ENCODE measurements at places on chromosomes 4 and X.

- DNase-seq, result no peak
Observed at GRCh38 chrX:95733426-95733825, 951.2 kb upstream of the DIAPH2 start.

DNA sequence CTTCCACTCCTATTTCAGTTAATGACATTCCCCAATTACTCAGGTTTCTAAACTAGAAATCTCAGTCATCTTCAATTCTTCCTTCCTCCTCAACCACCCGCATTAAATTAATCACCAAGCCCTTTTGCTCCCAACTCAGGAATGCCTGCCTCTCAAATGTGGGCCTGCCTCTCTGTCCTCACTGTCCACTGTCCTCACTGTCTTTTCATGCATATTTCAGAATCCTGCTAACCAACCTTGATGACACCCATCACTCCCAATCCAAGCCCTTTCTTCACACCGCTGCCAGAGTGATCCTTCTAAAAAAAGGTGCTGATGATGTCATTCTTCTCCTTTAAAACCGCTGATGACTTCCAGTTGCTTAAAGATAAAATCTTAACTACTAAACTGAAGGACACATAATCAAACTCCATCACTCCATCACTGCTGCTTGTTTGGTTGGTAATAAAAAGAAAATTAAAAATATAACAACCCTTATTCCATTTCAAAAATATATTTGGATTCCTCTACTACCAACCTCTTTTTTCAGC lies 5.1 kb upstream of the APBB2 start:
- DNase-seq, result no peak

DNA sequence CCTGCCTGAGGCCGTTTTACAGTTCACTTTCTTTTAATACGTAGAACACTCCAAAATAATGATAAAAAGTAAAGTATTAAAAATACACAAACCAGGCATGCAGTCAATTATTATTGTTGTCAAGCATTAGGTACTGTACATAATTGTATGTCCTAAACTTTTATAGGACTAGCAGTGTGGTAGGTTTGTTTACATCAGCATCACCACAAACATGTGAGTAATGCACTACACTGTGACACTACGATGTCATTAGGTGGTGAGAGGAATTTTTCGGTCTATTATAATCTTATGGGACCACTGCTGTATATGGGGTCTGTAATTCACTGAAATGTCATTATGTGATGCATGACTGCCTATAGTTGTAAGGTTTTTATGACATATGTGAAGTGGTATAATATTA lies 149.5 kb upstream of the SH3RF1 start:
- no peak for DNase-seq

GRCh38 chr4:115323106-115323707 lies 209.8 kb upstream of the NDST4 start:
- no peak for DNase-seq

DNA sequence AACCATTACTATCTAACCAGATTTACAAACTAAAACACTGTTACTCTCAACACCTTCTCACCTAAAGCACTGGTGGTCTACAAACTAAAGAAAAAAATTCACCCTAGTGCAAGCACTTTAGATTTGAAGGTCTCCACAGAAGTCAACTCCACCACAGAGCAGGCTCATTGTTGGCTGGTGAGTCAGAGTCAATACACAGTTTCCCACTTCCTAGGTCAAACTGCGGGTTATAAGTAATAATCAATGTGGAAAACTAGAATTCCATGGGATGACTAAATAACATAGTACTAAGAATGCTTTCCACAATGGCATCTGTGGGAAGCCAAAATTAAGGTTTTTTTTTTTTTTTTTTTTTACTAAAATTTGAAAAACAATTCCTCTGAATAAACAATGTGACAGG lies 191.8 kb downstream of the PDGFC start:
- DNase-seq, result no peak

DNA sequence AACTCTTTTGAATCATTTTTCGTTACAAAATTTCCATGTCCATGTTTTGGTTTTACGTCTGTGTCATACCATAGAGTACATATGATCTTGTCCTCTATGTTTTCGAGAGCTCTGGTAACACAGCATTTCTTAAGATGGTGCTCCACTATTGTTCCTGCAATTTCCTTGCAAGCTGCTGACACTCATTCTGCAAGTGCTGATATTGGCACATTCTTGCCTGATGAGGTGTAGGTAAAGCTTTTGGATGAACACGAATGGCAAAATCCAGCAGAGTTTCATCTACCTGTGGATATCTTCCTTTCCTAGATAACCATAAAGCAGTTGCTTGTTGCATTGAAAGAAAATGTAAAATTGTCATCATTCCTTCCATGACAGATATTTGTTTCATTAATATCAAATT lies 41.3 kb downstream of the MAGEB17 start:
- DNase-seq, result no peak

DNA sequence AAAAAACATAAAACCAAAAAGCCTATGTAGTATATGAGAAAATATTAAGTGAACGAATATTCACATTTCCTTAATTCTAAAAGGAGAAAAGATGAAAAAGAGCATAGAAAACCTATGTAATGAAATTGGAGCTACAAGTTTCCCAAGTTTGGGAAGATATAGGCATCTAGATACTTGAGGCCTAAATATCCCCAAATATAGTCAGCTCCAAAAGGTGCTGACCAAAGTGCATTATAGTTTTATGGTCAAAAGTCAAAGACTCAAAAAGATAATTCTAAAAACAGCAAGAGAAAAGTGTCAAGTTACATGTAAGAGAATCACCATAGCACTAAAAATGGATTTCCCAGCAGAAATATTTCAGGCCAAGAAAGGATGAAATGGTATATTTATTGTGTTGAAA lies 673.7 kb upstream of the GRID2 start:
- no peak for DNase-seq

DNA sequence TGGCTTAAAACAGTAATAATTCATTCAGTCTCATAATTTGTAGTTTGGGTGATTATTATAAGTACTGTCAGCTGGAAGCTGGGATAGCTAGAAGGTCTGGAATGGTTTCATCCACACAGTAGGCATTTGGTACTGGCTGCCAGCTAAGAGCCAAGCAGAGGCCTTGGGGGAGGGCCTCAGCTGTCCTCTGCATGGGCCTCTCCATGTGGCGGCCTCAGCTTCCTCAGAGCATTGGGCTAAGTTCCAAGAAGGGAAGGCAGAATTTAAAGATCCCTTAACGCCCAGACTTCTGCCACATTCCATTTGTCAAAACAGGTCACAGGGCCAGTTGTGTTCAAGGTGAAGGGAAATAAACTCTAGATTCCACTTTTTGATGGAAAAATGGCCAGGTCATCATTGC lies 93.3 kb downstream of the NEUROG2 start:
- no peak for DNase-seq

DNA sequence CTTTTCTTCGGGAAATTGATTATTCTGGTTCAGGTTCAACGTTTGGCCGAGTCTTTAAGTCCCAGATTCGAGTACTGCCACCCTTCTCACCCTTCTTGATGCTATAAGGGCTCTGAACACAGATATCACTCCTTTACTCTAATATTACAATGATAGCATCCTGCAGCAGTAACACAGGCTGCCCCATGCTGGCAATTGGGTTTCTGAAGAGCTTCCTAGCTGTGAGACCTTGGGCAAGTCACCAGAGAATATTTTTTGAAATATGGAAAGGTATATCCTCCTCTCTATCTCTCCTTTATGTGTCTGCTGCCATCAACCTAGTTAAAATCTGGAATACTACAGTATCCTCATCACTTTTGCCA lies 297 bp upstream of the MTMR8 start:
- DNase-seq, result no peak

DNA sequence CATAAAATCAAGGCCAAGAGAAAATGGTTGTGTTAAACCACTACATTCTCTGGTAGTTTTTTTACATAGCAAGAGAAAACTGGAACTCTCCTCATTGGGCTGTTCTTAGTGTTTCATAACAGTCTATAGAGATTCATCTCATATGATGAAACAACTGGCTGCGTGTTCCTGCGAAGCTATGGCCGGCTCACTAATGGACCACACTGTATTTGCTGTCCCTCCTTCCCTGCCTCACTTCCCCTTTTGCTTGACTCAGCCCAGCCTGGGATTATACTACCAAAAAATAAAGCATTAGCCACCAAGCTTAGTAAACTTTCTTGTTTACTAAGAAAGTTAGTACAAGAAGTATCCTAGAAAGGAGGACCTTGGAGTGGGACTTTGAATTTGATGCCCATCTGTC lies 31.6 kb upstream of the LSM6 start:
- no peak for DNase-seq

DNA sequence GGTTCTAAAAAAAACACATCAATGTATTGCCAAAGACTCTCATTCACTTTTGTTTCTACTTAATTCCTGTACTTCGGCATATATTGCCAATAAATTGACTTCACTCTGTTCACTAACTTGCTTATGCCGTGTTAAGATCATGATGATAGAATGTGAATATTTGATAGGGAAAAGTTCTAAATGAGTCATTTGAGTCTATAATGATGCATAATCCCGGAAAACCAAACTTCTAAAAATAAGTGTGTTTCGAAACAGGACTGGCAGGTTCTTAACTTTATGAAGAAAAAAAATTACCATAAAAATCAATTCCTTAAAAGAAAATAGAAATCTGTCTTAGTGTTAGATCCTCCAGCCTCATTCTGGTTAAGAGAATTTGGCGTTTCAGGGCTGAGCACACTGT lies 387.5 kb upstream of the FTHL17 start:
- no peak for DNase-seq

DNA sequence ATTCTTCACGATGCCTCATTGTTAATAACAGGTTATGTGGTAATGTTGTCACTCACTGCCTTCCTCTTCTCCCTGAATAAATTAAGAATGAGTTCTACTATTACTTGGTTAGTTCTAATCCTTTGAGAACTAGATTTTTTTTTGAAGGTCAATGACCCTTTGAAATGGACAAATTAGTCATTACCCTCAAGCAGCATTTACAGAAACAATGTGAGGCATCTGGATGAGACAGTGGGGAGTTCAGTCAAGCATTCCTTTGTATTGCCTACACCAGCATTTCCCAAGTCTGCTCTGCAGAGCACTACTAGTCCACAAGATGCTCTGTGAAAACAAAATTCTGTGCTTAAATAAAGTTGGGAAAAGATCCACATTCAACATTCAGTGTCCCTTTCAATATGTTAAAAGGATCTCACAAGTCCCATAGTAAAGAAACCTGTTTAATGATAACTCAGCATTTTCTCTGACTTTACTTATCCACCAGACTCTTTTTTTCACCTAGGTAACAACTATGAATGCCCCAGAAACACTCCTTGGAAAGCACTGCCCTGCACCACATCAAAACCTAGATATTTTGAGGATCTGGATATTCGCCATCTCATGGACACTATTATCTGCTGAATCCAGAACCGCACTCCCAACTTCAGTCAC lies 60.6 kb downstream of the CHRDL1 start:
- no peak for DNase-seq

- DNase-seq, result no peak
Observed at GRCh38 chr4:8910100-8910821, 38.6 kb upstream of the HMX1 start.

GRCh38 chr4:107740950-107741701 lies 21.1 kb upstream of the PAPSS1 start:
- DNase-seq, result no peak

GRCh38 chrX:44228621-44229020 lies 114.9 kb downstream of the EFHC2 start:
- no peak for DNase-seq

- DNase-seq, result no peak
Observed at GRCh38 chrX:79107891-79108718, 36.4 kb upstream of the GPR174 start.

DNA sequence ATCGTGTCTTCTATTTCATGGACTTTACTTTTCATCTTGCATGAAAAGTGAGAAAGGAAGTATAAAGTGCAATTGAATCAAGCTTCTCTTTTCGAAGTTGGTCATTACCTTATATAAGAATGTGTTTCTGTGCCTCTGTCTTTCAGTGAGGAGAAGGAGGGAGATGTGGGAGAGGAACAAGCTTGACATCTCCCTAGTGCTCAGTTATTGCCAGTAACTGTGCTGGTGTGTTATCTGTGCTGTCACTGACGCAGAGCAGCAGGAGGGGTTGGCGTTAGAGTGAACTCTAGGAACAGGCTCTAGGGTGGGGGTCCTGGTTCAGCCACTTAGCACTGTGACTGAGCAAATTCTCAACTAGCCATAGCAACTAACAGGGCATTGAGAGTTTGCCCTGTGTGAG lies 34.0 kb upstream of the TBC1D9 start:
- no peak for DNase-seq

DNA sequence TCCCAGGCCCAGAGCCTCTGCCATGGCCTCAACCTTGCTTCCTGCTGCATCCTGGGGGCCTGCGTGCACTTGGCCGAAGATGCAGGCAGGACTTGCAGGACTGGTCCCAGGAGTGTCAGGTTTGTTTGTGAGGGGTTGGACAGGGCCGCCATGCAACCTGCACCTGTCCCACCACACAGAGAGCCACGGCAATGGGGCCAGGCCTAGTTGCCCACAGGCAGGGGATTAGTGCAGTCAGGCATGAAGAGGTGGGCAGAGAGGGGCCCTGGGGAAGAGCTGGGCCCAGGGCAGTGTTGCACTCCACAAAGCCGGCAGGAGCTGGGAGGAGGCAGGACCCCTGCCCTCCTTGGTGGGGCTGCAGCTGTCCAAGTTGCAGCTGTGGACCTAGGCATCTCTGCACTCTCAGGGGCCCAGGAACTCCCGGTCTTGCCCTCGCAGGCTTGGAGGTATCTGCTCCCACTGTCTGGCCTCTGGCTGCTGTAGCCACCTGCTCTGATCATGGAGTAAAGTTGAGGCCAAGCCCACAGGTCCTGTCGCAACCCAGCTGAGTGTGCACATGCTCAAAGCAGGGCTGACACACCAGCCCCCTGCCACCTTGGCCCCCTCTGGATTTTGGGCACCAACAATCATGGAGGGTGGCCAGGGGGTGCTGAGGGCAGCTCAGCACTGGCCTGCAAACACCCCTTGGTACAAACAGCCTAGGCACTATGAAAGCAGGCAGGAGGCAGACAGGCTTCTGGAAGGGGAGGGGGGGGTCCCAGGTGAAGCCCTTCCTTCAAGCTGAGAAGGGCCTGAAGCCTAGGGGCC lies 190.4 kb upstream of the PCDH10 start:
- no peak for DNase-seq

DNA sequence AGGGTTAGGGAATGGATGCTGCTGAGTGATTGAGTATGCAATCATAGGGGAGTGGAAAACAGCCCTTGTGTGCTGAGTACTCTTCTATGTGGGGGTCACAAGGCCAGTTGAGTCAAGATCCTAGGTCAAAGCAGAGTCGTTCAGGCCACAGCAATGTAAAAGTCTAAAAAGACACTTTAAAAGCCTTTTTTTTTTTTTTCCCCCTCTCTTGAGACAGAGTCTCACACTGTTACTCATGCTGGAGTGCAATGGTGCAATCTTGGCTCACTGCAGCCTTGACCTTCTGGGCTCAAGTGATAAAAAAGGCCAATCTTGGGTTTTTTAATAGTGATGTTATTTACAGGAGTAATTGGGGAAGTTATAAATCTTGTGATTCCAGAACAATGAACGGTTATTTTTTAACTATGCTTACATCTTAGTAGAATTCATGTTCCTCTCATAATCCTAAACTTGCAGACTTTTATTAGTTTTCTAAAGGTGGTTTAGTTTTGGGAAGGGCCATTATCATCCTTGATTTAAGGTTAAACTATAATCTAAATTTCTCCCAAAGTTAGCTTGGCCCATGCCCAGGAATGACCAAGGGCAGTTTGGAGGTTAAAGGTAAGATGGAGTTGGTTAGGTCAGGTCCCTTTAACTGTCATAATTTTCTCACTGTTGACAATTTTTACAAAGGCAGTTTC lies 82.2 kb upstream of the BMP2K start:
- DNase-seq, result no peak

- DNase-seq, result no peak
Observed at GRCh38 chr4:65223601-65224000, 446.7 kb downstream of the EPHA5 start.
